ENCODE measurements at places on chromosomes 11 and 22. TPM values are rescaled to one million over a fixed set of nuclear protein-coding genes. Genes with fewer than 3 reads are reported as not detected.

- no peak overlapping the region for H3K27ac ChIP-seq
- no peak overlapping the region for H3K4me3 ChIP-seq
- H3K27me3 ChIP-seq = no peaks in the 10 kb centered on the region
Measured at GRCh38 chr11:12995188-12995587, 13.9 kb upstream of the RASSF10 start.

- H3K27me3 ChIP-seq = no peaks in the 10 kb centered on the region
- H3K36me3 ChIP-seq = no peaks in the 10 kb centered on the region
- H3K4me3 ChIP-seq = no peak overlapping the region
Measured at GRCh38 chr11:76248210-76248609, 41.9 kb upstream of the WNT11 start.

GRCh38 chr22:17077255-17077654 lies 7.5 kb upstream of the IL17RA start:
- no peaks in the 10 kb centered on the region for H3K27me3 ChIP-seq
- H3K27ac ChIP-seq = no peak overlapping the region
- H3K4me1 ChIP-seq = no peaks in the 10 kb centered on the region
- DNase-seq = no peak
- H3K36me3 ChIP-seq = no peaks in the 10 kb centered on the region
- no peak overlapping the region for H3K4me3 ChIP-seq

DNA sequence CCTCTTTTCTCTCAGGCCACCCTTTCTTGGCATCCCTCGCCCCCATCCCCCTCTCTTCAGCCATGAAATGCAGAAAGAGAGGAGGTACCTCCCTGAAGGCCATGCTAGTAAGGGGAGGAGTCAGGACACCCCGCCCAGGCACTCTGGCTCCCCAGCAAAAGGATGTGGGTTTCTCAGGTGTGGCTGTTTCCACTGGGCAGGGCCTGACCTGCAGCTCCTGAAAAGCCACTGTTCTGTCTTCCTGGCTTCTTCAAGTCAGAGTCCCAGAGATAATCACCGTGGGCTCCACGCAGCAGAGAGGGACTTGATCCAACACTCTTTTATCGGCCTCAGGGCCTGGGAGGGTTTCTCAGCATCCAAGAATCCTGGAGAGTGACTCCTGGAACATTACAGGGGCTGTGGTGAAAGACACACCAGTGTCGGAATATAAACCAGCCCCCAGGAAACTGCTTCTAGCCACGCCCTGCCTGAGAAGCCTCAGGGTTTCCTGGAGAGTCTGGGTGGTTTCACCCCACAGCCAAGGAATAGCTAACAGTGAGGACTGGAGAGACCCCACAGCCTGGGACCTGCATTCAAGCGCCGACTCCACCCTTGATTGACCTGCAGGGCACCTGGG lies 45.7 kb upstream of the TSPAN18 start:
- no peaks in the 10 kb centered on the region for H3K27me3 ChIP-seq
- no peak overlapping the region for H3K27ac ChIP-seq
- H3K4me1 ChIP-seq = peaks cover 15% of the 10 kb centered on the region

DNA sequence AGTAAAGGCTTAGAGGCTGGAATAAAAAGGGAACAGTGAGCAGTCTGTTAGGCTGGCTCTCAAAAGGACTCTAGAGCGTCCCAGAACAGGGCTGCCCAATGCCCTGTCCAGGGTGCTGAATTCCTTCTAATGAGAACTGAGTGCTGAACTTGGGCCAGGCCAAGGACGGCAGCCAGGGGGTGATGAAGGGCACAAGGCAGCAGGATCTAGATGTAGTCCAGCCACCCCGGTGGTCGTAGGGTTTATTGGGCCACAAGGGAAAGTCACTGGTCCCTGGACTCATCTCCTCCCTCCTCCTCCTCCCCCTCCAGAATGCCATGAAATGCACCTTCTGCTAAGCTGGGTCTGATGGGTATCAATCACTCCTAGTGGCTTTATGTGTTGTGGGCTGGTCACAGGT lies 19.2 kb downstream of the NPTXR start:
- no peak overlapping the region for H3K27ac ChIP-seq
- no peaks in the 10 kb centered on the region for H3K36me3 ChIP-seq
- H3K27me3 ChIP-seq = no peaks in the 10 kb centered on the region
- no peak overlapping the region for H3K4me3 ChIP-seq

DNA sequence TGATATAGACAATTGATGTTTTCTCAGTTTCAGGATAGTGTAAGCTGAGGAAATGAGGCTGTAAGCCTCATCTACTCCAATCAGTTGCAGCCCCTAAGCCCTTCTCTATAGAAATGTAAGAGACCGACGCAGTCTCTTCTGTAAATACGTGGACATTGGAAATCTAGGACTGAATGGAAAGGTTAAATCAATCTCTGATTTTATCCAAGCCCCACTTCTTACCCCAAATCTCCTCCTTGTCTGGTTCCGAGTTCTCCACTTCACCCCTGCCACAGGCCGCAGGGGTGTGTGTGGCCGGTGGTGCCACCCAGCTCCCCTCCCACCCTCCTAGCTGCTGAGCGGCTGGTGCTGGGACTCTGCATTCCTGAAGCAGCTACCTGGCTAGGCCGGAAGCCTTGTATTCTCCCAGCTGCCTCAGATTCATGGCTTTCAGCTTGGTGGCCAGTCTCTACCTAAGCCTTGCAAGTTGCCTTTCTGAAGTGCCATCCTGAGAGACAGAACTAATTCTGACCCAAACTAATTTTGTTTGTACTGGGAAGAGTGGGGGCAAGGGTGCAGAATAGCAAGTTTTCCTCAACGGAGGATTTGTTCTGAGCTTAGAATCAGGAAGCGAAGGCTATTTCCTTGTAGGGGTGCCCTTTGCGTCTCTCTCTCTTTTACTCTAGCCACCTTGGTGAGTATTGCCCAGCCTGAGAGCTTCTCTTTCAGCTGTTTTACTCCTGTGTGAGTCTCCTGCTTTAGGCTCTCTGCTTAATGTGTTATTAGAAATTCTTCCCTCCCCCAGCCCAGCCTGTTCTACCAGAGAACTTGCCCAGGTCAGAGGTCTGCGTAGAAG lies 749 bp downstream of the VWA5A start:
- peak overlapping the region; percentile 58 for H3K4me3 ChIP-seq
- no peak overlapping the region for H3K27ac ChIP-seq
- no peaks in the 10 kb centered on the region for H3K27me3 ChIP-seq
- peak; percentile 42 for DNase-seq
- peaks cover 14% of the 10 kb centered on the region for H3K4me1 ChIP-seq

GRCh38 chr22:26450453-26451185 lies 21.6 kb downstream of the ASPHD2 start:
- no peak overlapping the region for H3K4me3 ChIP-seq
- H3K4me1 ChIP-seq = no peaks in the 10 kb centered on the region
- H3K36me3 ChIP-seq = peaks cover 27% of the 10 kb centered on the region
- H3K27me3 ChIP-seq = no peaks in the 10 kb centered on the region
- no peak overlapping the region for H3K27ac ChIP-seq

- H3K27me3 ChIP-seq = no peaks in the 10 kb centered on the region
- no peaks in the 10 kb centered on the region for H3K36me3 ChIP-seq
- peaks cover 8% of the 10 kb centered on the region for H3K4me1 ChIP-seq
- no peak overlapping the region for H3K27ac ChIP-seq
- no peak for DNase-seq
Measured at GRCh38 chr11:27421819-27422494, 50.6 kb downstream of the LGR4 start.

GRCh38 chr11:8023831-8024555 lies 36.9 kb downstream of the EIF3F start:
- peaks cover 11% of the 10 kb centered on the region for H3K4me1 ChIP-seq
- no peaks in the 10 kb centered on the region for H3K27me3 ChIP-seq
- H3K27ac ChIP-seq = no peak overlapping the region
- no peak for DNase-seq
- H3K4me3 ChIP-seq = no peak overlapping the region

DNA sequence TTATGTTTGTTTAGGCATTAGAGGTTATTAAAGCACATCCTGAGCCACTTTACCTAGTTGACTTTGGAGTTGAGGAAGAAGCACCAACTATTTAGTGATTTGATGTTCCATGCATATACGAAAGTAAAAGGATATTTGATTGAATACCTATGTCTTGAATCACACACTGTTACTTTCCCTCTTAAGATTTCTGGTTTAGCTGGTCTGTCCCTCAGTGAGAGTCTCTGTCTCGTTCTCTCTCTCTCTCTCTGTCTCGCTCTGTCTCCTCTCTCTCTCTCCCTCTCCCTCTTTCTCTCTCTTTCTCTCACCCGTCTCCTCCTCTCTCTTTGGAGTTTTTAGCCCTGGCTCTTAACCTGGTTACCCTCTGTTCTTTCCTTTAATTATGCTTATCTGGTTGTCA lies 11.0 kb downstream of the CTNND1 start:
- H3K27me3 ChIP-seq = no peaks in the 10 kb centered on the region
- DNase-seq = no peak
- H3K36me3 ChIP-seq = no peaks in the 10 kb centered on the region
- H3K27ac ChIP-seq = peak overlapping the region; percentile 99
- H3K4me1 ChIP-seq = peaks cover 88% of the 10 kb centered on the region
- no peak overlapping the region for H3K4me3 ChIP-seq

DNA sequence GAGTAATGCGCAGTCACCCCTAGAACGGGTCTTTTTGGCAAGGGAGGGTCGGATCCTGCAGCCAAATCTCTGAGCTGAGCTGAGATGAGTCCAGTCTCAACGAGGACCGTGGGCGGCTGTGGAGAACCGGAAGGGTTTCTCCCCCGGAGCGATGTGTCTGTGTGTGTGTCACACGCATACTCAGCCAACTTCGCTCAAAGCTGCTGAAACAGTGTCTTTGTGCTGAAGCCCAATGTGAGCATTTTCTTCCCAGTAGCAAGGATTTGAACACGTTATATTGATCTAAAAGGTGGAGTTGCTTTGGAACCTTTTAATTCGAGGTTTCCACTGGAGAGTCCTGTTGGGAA lies 1.4 kb upstream of the CELSR1 start:
- no peak overlapping the region for H3K27ac ChIP-seq
- H3K27me3 ChIP-seq = no peaks in the 10 kb centered on the region
- H3K36me3 ChIP-seq = no peaks in the 10 kb centered on the region

DNA sequence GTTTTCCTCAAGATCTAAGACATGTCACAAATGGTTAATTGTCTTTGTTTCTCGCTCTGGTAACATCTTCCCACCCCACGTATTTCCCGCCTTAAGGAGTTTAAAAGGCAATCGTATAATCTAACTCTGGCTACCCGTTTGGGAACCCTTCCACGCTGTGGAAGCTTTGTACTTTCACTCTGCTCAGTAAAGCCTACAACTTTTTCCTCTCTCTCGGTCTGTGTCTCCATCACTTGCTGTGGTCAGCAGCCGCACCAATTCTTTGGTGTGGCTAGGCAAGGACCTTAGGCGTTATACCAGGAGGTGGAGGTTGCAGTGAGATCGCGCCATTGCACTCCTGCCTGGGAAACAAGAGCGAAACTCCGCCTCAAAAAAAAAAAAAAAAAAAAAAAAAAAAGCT lies 1430.1 kb downstream of the LRRC4C start:
- H3K4me3 ChIP-seq = no peak overlapping the region
- H3K27ac ChIP-seq = no peak overlapping the region
- H3K36me3 ChIP-seq = no peaks in the 10 kb centered on the region

GRCh38 chr11:21588754-21589153 lies 604.1 kb upstream of the ANO5 start:
- H3K36me3 ChIP-seq = no peaks in the 10 kb centered on the region
- no peaks in the 10 kb centered on the region for H3K4me1 ChIP-seq
- no peak overlapping the region for H3K27ac ChIP-seq
- DNase-seq = no peak

DNA sequence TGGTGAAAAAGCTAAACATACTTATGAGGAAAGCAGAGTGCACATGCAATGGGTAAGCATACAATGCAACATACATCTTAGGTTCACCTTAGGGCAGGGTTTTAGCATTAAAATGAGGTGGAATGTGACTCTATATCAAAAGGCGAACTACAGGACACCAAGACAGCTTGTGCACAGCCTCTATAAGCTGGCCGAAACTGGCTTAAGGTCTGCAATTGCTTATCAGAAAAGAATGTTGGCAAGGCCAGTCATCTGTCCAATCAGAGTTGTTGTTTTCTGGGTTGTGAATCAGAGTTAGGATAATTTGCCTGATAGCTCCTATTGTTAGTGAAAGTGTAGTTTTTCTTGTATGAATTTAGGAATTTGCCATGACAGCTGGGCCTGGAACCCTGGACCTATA lies 76.5 kb downstream of the LRRC4C start:
- no peaks in the 10 kb centered on the region for H3K4me1 ChIP-seq
- no peak for DNase-seq
- H3K4me3 ChIP-seq = no peak overlapping the region

The KCNA4 gene
- total RNA-seq = not detected

The HEPHL1 gene
- total RNA-seq = 0.21 TPM

The NAA40 gene
- 34.9 TPM for total RNA-seq

The GGTLC2 gene
- not detected for total RNA-seq

All from thyroid gland (tissue), 4 donors.